Activated CD4-positive, alpha-beta T cell treated with anti-CD3 and anti-CD28 coated beads, Interleukin-10, Interleukin-2, amounts not matched to agents 100 ng/mL and 50 ng/mL, durations not matched to agents 16 hours and 8 hours (primary cell): ENCODE measurements at places on chromosomes 5 and 9.

GRCh38 chr5:141941779-141942178, 16.2 kb downstream of the PCDH12 start:
- no peak for DNase-seq

DNA sequence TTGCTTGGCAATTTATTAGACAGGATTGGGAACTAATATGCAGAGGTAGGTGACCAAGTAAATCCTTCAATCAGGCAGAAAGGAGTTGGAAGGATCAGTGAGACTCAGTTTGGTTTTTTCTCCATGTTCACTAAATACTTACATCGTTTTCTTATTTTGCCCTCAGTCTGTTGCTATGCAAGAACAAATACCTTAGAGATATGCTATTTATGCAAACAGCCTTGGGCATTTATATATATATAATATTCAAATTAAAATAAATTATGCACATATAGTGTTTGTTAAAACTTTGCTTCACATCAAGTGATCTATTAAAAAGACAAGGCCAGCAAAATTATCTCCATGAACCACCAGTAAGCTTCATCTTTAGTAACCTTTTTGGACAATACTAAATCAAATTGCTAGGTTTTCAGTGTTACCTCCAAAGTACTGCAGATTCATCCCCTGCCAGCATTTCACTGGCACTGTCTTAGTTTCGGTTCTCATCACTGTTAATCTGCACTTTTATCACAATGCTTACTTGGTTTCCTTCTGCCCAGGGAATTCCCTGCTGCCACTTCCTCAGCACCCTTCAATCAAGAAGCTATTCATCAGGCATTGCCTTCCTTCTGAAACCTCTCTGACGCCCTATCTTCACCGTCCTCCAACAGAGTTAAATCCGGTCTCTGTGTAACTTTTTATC, 26.0 kb upstream of the LIFR start:
- DNase-seq: no peak

GRCh38 chr5:156981481-156981880, 18.5 kb upstream of the TIMD4 start:
- no peak for DNase-seq

DNA sequence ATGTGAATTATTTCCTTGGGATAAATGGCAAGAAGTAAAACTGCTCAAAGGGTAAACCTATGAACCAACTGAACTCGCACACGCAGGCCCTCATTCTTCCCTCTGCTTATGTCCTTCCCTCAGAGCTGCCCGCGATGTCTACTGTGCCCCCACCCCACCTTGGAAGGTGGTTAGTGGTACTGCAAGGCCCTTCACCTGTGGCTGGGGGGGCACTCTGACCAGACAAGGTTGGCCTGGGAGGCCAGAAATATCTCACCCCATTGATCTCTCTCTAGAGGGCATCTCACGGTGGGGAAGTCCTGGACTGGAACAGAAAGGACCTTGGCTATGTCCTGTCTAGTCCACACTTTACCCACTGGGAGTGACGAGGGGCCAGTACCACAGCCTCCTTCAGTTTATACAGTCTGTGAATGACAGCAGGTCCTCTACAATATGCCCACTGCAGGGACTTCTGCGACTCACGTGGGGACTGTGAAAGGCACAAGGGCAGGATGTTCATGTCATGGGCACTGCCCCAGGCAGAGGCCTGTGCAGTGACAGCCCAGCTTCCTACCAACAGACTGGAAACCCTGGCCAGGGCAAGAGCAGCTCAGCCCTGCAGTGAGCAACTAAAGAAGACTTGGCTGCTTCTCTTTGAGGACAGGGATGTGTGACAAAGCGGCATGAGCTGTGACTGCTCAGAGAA, 56.8 kb upstream of the SYNPO start:
- DNase-seq: no peak

DNA sequence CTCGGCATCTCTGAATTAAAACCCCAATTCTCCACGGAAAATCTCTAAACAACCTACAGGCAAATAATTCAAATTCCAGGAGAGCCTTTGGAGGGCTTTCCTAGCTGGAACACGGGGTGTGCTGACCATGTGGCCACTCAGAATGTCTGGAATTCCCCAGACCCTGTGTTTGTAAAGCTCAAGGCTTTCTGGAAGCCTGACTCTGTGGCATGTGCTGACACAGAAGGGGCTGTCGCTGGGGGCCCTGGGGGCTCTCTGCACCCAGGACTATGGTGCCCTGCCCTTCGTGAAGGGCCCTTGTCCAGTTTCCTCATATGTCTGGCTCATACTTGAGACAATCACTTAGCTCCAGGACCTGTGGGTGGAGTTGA, 29.0 kb upstream of the BOD1 start:
- DNase-seq: no peak

DNA sequence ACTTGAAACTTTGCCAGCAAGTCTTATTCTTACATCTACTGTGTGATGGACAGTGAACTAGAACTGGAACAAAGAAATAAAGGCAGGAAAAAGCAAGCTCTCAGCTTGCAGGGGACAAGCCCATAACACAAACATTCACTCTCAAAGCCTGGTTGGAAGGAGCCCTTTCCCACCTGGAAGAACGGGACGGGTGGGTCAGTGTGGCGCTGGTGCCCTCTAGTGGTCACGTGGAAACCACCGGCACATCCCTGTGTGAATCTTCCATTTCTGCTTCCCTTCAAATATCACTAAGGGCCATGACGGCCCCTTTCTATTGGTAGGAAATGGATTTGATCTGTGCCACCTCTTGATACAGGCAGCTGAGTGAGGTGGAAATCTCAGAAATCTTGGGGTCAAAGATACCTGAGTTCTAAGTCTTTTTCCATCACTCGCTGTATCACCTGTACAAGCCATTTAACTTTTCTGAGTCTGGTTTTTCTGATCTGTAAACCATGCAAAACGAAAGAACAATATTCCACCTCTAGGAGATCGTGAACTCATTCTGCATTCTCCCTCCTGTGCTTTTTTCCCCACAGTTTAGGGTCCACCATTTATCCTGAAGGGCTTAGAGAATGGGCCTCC, 211.6 kb downstream of the MSX2 start:
- DNase-seq: peak; percentile 33

GRCh38 chr9:134891713-134892112, 11.1 kb downstream of the FCN2 start:
- no peak for DNase-seq

- no peak for DNase-seq
These were observed 433.9 kb upstream of the ZNF608 start for GRCh38 chr5:125180231-125180829.

DNA sequence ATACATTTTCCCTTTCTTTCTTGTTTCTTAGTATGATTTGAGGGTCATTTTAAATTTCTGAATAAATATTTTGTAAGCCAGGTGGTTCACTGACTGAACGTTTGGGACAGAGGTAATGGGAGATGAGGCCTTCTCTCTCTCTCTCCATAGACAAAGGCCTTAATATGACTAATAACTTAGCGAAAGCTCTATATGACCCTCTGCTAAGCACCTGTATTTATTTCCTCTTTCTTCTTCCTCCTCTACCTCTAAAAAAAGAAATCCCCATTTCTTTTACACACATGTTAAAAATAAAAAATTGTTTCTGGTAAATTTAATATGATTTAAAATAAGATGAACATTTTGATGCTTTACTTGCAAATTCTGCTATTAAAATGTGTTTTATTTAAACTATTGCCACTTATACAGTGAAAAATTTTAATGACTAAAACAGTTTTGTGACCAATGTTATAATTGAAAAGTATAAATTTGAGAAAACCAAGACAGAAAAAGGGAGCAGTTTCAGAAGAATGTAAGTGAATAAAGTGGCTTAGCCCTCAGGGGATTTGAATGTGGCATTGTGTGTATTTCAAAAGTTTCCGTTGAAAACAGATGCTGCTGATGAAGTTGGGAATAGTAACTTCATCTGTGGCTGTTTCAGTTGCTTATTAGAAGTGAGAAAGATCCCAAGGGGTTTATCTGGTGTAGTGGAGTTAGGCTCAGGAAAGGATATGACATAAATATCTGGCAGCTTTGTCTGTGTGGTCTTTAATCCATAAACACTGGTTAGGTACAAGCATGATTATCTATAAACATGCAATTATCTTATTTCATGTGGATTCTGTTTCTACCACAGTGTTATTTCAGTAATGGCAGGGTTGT, 128.6 kb upstream of the GRHPR start:
- no peak for DNase-seq

DNA sequence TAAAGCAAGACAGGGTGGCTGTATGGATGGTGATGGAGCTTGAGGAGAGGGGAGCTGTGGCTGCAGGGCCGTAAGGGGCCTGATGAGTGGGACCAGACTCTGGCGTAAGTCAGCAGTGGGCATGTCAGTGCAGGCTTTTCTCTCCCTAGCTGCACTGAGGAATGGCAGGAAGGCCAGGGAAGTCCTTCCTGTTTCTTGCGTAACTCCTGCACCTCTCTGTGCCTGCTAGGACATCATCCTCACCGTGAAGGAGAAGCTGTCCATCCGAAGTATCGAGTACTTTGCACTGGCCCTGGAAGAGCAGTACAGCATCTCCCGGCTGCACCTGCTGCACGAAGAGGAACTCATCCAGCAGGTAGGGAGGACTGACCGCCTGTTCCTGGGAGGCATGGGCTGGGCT, 24.1 kb upstream of the TRMT10B start:
- no peak for DNase-seq

- DNase-seq: no peak
These were observed 64.8 kb downstream of the HMCN2 start for GRCh38 chr9:130330202-130330862.

- DNase-seq: no peak
These were observed 5.5 kb downstream of the PHF24 start for GRCh38 chr9:34963552-34963951.

GRCh38 chr5:6491196-6491918, 42.7 kb downstream of the UBE2QL1 start:
- DNase-seq: no peak

DNA sequence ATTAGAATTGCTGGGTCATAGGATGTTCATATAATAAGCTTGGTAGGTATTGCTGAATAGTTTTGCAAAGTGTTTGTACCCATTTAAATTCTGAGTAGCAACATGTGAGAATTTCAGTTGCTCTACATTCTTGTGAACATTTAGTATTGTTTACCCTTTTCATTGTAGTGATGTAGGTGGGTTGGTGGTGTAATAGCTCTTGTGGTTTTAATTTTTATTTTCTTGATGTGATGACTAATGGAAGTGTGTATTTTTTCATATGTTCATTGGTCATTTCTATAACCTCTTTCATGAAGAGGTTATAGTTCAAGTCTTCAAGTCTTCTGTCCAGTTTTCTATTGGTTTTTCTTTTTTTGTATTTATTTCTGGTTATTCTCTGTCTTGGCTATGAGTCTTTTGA, 34.4 kb downstream of the RASA1 start:
- DNase-seq: no peak
